ENCODE measurements at places on chromosomes 13 and 19. TPM values are rescaled to one million over a fixed set of nuclear protein-coding genes. Genes with fewer than 3 reads are reported as not detected.

Gene ATP1A3
- 1.1 TPM for polyA plus RNA-seq

Gene IGSF23
- polyA plus RNA-seq, result not detected

- no peak for DNase-seq
Measured at GRCh38 chr13:89568276-89568675, 1779.2 kb upstream of the MIR17HG start.

Gene FLT3LG
- polyA plus RNA-seq, result 3.0 TPM

DNA sequence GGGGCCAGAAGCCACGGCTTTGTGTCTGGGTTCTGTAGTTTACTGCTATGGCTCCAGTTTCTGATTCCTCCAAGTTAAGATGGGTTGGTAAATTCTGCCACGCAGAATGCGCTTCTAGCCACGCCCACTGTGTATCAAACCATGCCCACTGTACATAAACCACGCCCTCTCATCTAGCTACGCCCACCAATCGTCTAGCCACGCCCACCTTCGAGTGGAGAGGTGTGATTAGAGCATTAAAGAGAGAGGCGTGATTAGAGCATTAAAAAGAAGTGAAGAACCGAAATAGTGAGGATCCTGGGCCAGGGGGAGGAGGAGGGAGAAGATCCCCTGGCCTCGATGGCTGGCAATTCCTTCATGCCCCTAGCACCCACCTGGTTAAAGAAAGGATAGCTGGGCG is 43.7 kb upstream of the ADGRE5 start:
- DNase-seq, result no peak
